Pons (tissue), 1 donor: ENCODE measurements at places on chromosomes 16 and 17.

GRCh38 chr17:50766222-50767023 lies 895 bp downstream of the ANKRD40CL start:
- DNase-seq: no peak

- DNase-seq: no peak
Measured at GRCh38 chr16:13912891-13913290, 7.1 kb upstream of the ERCC4 start.

DNA sequence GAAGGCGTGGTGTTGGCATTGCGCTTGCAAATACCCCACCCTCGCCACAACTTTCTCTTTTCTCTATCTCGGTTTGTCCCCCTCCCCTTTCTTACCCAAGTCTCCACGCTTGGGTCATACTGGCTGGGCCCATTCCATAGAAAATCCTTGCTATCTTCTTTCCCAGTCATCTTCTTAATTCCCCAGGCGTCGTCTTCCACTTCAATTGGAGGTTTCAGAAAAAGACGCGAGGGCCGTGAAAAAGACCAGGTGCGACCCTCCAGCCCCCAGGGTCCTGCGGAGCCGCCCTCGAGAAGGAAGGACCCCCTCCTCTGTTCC lies 8.3 kb downstream of the IRX5 start:
- no peak for DNase-seq

- DNase-seq: no peak
Measured at GRCh38 chr17:32835291-32835761, 41.6 kb downstream of the MYO1D start.

DNA sequence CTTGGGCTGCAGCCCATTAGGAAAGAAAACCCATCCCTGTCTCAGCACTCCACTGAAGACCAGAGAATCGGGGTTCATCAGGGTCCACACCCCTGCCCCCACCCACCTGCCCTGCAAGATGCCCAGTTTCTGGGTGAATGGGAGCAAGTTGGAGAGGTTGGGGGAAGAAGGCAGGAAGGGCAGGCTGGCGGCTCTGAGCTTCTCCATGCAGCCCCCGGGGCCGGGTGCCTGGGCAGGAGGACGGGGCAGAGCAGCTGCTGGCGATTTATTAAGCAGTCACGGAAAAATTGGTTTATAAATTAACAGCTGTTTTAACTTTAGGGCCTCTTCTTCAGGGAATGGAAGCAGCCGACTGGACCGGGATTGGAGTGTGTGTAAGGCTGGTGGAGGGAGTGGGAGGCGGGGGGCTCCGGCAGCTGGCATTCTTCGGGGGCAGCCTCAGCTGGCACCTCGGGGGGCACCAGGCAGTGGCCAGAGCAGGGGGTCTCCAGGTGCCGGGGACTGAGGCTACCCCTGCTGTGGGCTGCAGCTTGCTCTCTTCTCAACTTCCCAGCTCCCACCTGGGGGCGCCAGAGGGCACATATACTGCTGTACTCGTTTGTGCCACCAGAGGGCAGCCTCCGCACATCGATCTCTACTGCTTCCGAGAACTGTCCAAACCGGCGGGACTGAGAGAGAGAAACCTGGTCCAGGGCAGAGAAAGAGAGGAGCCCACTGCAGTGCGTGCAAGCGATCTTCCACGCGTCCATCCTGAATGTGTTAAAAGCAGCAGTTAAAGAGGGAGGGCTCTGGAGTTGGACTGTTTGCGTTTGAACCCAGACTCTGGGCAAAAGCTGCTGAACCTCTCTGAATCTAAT lies 5.0 kb upstream of the PPP1R1B start:
- DNase-seq: peak; percentile 86

GRCh38 chr16:66167564-66168291 lies 198.8 kb upstream of the CDH5 start:
- DNase-seq: no peak
